ENCODE measurements at places on chromosomes 12 and 14.

GRCh38 chr12:55610598-55610997 is 26.1 kb upstream of the OR10P1 start:
- DNase-seq: no peak

DNA sequence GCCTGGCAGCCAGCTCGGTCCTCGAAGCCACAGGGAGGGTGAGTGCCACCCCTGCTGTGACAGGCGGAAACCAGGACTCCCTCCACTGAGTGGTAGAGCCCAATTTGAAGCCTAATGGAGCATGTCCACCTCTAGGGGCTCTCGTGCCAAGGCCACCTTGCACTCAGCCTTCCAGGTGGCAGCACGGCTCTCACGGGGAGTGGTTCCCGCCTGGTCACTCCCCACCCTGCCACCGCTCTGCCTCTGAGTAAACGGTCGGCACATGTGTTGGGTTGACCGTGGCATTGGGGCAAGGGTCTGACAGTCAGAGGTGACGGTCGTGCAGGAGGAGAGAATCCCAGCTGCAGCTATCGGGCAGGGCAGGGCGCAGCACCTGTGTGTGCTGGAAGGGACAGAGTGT is 34.8 kb downstream of the IL31 start:
- no peak for DNase-seq

GRCh38 chr14:81055971-81056370 is 100.5 kb downstream of the TSHR start:
- no peak for DNase-seq

DNA sequence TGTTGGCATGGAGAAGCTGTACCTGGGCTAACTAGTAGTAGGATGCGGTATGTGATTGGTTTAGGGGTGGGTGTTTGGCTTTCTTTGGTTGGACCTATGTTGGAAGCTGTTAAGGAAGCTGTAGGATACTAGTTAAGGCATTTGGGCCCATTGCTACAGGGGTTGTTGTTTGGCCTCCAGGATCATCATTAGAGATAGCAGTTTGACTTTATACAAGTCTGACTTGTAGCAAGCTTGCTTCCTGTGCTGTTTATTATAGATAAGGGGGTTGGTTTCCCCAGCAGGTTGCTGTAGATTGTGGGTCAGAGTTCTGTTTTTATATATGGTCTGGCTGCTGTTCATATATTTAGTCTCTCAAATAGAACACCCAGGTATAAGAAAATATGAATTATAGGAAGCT is 1.4 kb upstream of the PRIM1 start:
- DNase-seq: no peak

GRCh38 chr12:44779766-44780165 is 96.3 kb downstream of the NELL2 start:
- DNase-seq: no peak

DNA sequence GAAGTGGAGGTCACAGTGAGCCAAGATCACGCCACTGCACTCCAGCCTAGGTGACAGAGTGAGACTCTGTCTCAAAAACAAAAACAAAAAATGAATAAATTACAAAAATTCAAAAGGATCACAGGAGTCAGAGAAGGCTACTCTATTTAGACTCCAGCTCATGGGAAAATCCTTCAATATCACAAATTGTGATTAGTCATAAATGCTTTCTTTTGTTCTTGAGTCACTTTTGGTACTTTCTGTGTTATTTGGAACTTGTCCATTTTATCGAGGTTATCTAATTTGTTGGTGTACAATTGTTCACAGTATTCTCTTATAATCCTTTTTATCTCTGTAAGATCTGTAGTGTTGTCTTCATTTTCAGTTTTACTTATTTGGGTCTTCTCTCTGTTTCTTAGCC is 18.9 kb downstream of the ALDH2 start:
- no peak for DNase-seq

- no peak for DNase-seq
Measured at GRCh38 chr12:93686572-93687356, 9.6 kb downstream of the CRADD start.

- no peak for DNase-seq
Measured at GRCh38 chr14:97618917-97619690, 821.9 kb downstream of the VRK1 start.

- DNase-seq: no peak
Measured at GRCh38 chr12:77845831-77846230, 15.1 kb downstream of the NAV3 start.

GRCh38 chr12:55142669-55143565 is 16.7 kb downstream of the OR9K2 start:
- no peak for DNase-seq

- no peak for DNase-seq
Measured at GRCh38 chr12:8018666-8019581, 13.6 kb upstream of the FOXJ2 start.

DNA sequence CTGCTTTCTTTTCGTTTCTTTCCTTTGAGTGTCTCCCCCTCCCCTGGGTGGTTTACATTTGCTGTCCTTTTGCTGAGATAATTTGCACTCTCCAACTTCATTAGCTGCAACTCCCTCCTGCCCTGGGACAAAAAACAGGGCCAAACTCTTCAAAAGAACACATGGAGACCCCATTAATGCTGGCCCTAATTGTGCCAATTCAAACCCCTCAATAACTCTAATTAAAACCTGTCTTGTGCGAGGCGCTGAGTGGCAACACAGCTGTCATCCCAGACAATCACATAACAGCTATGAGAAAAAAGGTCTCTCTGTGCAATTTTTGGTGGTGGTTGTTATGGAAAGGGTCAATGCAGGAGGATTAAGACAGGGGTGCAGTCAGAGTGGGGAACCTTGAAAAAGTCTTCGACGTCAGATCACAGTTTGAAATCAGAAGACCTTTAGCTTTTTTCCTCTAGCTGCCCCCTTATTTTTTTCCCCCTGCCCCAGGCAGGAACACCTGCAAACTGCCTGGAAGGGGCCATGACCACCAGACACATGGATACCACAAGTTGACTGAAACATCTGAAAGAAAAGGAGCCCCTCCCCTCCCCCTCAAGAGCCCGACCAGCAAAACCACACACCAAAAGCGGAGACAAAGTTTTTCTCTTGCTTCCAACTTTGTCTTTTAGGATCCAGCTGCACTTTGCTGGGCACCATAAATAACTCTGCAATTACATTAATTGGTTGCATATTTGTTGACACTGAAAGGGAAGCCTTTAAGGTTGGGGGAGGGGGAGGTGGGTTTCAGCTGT is 26.5 kb upstream of the SMOC1 start:
- no peak for DNase-seq

GRCh38 chr12:31801872-31802271 is 73.1 kb upstream of the AMN1 start:
- no peak for DNase-seq

DNA sequence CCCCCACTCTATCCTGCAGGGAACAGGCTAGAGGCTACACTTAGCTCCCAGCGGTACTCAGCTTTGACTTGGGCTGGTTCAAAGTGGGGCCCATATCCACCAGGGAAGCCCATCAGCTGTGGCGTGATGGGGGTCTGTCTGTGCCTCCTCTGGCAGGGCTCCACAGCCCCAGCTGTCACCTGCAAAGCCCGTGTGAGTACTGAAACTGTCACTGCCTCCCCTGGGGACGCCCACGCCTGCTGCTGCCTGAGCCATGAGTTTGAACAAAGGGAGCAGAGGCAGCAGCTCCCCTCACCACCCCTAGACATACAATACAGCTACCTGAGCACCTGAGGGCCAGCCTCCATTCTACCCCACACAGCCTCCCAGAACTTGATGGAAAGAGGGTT is 5.0 kb downstream of the REM2 start:
- DNase-seq: no peak

DNA sequence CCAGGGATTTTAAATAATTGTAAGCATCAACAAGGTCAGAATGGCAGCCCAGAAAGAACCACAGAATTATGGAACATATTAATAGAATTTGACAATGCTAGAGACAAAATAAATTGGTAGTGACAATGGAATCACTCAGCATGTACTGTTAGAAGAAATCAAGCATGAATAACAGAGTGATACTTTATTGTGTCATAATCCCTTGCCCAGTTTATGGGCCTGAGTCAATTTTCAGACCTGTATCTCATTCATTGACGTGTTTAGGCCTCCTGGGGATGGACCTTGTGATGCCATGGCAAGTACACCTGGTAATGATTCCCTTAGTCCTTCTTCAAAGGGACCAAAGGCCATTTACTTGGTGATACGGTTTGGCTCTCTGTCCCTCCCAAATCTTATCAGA is 12.8 kb upstream of the CCDC91 start:
- DNase-seq: no peak

GRCh38 chr12:124679047-124679446 is 111.6 kb upstream of the NCOR2 start:
- no peak for DNase-seq

GRCh38 chr12:118357257-118358007 is 15.3 kb downstream of the TAOK3 start:
- DNase-seq: no peak

GRCh38 chr12:26133521-26133920 is 8.7 kb upstream of the BHLHE41 start:
- no peak for DNase-seq

- no peak for DNase-seq
Measured at GRCh38 chr12:43407816-43408645, 144.0 kb downstream of the ADAMTS20 start.

GRCh38 chr12:9040484-9041186 is 51.3 kb downstream of the KLRG1 start:
- DNase-seq: no peak

GRCh38 chr12:132278401-132279183 is 50.8 kb downstream of the GALNT9 start:
- no peak for DNase-seq

DNA sequence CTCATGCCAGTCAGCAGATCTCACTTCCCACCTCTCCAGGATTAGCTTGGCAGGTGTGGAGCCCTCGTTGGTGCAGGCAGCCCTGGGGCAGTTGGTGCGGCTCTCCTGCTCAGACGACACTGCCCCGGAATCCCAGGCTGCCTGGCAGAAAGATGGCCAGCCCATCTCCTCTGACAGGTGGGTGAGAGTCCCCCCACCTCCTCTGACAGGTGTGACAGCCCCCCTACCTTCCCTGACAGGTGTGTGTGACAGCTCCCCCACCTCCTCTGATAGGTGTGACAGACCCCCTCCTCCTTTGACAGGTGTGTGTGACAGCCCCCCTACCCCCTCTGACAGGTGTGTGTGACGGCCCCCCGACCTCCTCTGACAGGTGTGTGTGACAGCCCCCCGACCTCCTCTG is 26.3 kb downstream of the PAPLN start:
- no peak for DNase-seq

- DNase-seq: no peak
Measured at GRCh38 chr12:108649669-108650068, 16.0 kb upstream of the SELPLG start.

DNA sequence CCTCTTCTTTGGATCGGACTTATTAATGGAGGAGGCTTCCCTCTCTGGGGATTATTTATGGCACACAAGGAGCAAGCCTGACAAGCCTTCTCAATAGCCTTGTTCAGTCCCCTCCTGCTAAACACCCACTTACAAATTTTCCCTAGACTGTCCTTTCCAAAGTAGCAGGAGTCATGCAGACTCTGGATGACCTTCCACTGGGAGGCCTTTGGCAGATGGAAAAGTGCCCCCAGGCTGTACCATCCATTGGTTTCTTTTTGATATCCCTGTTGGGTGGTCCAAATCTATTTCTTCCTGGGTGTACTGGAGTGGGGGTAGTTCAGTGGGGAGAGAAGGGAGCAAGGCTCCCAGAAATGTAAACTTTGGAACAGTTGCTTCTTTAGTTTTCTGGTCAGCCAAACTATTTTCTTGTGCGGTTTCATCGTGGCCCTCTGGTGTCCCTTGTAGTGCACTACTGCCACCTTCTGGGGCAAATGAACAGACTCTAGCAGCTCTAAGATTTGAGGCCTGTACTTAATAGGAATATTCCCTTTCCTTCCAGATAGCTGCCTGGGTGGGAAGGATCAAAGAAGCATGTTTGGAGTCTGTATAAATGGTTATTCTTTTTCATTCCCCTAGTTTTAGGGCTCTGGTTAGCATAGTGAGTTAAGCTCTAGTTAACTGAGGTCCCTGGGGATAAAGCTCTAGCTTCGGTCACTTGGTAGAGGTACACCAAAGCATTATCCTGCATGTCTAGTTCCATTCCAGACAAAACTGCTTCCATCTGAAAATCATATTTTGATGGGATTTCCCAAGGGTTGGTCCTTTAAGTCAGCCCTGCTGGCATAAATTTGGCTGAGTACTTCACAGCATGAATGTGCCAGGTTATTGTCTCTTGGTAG is 409.5 kb downstream of the SLC6A15 start:
- no peak for DNase-seq

- DNase-seq: no peak
Measured at GRCh38 chr12:19014240-19014639, 115.3 kb upstream of the PLEKHA5 start.

DNA sequence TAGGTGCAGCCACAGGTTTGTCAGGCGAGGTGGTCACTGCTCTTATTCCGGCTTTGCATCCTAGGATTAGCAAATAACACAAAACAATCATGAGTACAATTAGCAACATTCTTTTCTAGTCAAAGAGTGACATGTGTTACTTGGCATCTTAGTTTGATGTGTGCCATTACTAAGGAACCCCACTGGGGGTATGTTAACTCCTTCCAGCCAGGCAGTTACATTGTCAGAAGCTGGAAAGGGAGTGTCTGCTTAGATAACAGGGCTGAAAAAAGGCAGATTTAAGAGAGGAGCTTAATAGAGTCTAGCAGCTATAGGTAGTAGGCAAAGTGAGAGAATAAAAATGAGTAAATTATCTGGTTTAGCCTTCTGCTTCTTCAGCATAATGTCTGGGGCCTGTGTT is 30.5 kb upstream of the METAP2 start:
- DNase-seq: no peak

DNA sequence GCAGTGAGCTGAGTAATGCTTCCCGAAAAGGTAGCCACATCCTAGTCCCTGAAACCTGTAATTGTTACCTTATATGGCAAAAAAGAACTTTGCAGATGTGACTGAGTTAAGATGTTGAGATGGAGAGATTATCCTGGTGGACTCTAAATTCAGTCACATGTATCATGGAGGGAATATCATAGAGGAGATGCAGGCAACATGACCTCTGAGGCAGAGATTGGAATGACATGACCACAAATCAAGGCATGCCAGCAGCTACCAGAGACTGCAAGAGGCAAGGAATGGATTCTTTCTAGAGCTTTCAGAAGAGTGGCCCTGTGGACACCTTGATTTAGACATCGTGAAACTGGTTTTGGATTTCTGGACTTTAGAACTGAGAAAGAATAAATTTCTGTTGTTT is 18.5 kb downstream of the SLC38A6 start:
- DNase-seq: no peak

GRCh38 chr14:101689039-101689501 is 72.4 kb upstream of the PPP2R5C start:
- DNase-seq: no peak

GRCh38 chr12:10562306-10562933 is 51.0 kb downstream of the MAGOHB start:
- DNase-seq: no peak
